HFF-Myc (cell line): ENCODE measurements at places on chromosomes 1 and 21.

- no peak for DNase-seq
Observed at GRCh38 chr21:17231124-17231523, 281.7 kb upstream of the CXADR start.

DNA sequence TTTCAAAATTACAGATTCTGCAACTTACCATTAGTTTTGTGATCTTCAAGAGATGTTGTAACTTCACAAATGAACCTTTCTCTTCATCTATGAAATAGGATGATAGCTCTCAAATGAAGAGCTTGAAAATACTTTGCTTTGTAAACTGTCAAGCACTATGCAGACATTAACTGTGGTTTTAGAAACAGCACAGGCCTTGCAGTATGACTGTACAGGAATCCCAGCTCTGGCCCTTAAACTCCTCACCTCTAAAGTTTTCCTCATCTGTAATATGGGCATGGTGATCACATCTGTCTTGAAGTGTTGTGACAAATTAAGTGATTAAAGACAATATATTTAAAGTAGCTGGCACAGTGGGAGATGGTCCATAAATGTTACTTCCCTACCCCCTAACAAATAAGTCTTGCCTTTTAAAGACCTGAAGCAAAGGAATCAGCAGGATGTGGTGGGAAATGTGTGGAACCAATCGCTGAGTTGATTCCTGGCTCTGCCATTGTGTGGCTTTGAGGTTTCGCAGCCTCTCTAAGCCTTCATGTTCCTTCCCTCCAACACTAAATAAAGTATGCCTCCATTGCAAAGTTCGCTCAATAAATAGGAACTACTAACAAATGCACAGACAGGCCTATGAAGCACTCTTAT lies 5.5 kb upstream of the PTP4A2 start:
- DNase-seq: no peak

- no peak for DNase-seq
Observed at GRCh38 chr1:206679738-206680211, 4.9 kb upstream of the MAPKAPK2 start.

DNA sequence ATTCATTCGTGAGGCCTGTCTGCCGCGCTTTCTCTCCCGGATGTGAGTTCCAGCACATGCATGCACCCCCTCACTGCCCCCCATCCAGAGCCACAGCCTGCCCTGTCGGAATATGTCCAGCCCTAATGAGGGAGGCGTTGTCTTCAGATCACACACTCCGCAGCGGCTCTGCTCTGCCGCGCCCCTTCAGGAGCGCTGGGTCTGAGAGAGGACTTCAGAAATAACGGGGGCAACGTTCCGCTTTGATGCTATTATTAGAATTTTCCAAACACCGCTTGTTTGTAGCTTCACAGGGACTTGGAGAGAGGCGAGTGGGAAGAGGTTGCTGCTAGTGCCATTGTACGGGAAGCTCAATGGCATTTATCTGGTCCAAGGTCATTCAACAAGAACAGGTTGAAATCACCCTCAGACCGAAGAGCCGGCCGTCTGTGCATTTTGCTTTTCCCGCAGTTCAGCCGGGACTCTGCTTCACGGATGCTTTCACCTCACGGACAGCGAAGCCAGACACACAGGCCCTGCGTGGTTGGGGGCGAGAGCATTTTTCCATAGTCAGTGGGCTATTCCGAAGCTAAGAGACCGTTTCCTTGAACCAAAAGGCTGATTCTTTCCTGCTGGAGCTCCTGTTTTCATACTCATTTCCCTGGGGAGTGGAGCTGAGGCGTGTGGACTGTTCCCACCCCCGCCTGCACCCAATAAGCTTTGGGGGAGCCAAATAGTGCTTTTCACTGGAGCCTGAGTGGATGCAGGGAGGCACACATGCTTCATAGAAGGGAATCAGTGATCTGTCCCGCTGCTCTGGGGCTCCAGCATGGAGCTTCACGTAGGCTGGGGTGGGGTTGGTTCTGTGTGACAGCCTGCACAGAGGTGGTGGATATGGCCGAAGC lies 69.7 kb downstream of the GALNT2 start:
- DNase-seq: no peak

GRCh38 chr1:210600421-210601159 lies 271.9 kb downstream of the HHAT start:
- DNase-seq: no peak

GRCh38 chr1:23019863-23020625 lies 776 bp downstream of the KDM1A start:
- no peak for DNase-seq

DNA sequence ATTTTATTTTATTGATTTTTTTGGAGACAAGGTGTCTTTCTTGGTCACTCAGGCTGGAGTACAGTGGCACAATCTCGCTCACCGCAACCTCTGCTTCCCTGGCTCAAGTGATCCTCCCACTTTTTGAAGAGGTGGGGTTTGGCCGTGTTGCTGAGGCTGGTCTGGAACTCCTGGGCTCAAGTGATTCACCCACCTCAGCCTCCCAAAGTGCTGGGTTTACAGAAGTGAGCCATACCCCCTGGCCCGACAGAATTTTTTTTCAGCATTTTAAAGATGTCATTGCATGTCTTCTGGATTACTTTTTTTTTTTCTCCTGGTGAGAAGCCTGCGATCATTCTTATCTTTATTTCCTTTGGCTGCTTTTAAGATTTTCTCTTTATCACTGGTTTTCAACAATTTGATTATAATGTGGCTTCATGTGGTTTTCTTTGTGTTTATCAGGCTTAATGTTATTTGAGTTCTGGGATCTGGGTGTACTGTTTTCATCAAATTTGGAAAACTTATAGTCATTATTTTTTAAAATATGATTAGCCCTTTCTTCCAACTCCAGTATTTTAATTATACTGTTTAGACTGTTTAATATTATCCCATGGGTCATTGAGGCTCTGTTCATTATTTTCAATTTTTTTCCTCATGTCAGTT lies 23.1 kb upstream of the PTBP2 start:
- no peak for DNase-seq

GRCh38 chr21:15211491-15212133 lies 146.8 kb upstream of the NRIP1 start:
- no peak for DNase-seq

DNA sequence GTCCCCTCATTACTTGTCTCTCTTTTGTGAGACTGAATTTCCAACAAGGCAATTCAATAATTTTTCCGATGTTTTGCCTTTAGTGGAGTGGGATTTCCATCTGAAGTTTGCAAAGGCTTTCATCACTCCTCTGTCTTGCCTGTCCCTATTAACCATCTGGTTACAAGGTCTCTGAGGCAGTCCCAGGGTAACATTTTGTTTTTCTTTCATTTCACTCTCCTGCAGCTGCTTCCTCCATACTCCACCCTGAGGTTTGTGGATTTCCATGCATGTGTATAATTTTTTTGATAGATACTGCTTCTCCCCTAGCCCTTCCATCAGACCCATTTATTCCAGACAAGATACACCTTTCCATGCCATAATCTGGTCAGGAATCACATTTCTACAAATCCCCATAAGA lies 366.8 kb downstream of the PTBP2 start:
- no peak for DNase-seq

- DNase-seq: no peak
Observed at GRCh38 chr1:44661781-44662682, 12.2 kb downstream of the TMEM53 start.

DNA sequence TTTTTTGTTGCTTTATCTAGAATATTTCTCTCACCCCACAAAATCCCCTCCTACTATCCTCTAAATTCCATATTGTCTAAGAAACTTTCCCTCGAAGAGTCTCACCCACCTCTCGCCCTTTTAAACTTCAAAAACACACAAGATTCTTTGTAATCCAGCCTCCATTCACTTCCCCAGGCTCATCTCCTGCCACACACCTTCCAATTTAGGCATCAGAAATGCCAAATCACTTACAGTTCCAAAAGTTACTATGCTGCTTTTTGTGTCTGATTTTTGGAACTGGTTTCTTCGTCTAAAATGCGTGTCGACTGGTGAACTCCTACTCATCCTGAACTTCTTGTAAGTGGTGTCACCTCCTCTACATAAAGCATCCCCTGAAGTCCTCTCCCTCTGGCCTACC lies 482.4 kb upstream of the CAMK1G start:
- DNase-seq: no peak

DNA sequence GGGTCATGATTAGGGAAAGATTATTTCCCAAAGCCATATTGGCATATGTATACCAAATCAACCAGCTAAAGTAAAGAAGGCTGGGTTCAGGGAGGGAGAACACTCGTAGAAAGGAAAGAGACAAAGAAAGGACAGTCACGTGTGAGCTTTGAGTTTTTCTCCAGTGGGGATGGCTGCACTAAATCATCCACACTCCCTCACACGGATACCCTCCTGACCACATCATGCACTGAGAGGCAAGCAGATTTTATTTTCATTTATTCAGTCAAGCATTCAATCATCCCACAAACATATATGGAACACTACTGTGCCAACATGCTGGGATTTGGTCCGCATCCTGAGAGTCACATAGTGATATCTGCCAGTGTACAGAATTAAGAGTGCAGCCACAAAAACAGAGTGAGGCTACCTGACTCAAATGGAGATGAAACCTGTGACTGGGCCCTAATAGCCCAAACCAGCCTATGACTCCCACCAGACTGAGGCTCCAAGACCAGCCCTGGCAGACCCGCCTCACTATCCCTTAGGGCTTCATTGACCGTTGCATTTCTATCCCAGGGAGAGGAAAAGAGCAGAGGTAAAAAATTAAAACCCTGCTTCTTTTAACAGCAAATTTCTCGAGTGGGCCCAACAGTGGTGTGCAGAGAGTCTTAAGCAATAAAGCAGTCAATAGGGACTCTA lies 155.9 kb downstream of the BARHL2 start:
- no peak for DNase-seq

DNA sequence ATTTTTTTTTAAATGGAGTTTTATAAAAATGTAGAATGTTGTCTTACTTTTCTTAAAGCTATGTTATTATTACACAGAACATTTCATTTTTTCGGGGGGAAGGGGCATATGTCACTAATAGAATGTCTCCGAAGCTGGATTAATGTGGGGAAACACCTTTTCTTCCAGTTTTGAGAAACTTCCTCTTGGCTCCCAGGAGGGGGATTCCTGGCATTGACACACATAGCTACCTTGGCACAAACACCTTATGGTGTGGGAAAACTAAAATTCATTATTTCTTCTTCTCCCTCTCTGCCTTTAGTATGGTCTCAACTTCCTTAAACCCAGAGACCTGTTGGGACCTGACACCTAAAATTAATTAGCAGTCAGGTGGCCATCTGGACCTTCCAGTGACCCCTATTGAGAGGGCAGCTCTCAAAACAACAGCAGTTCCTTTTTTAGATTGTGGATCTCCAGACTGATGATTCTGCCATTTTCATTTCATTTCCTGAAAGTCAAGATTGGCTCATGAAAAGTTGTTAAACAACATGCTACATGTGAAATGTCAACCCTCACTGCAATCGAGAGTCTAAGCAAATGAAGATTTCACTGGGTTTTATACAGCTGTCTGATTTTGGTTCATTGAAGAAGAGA lies 70.1 kb upstream of the EDEM3 start:
- DNase-seq: no peak

DNA sequence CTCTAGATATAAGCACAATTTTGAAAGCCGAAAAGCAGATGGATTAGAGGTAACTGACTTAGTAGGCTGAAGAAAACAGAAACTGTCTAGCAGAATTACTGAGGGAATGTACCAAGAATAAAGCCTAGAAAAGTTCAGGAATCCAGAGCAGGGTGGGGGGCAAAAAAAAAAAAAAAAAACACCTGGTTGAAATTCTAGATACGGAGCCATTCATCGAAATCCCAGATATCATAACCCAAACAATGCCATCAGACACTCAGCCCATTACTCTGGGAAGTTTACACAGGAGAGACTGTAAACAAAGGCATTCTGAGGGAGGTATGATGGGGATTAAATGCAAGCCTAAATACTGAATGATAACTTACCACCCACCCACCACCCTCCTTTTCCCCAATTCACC lies 45.6 kb downstream of the ENAH start:
- DNase-seq: no peak

DNA sequence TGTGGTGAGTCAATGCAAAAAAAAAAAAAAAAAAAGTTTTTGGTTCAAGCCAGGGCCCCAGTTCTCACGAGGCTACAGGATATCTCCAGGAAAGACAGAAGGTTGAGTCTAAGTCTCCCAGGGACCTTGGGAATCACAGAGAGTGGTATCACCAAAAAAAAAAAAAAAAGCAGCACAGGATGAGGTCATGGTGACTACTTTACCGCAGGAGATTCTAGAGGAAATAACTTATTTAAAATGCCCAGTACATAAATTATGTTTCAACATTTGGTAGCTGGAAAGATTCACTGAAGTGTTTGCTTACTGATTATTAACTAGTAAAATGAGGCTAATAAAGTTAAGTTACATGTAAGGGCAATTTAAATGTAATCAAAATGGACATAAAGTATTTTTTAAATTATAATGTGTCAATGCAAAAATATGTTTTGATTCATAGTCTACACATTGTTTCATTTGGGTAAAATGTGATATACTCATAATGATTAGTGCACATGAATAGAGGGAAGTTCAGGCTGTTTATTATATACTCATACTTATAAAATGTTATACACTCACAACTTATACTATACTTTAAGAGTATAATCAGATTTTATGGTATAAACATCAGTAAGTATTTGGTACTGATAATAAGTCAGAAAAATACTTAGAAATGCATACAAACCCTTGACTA lies 84.1 kb downstream of the PLPPR5 start:
- peak; percentile 15 for DNase-seq
